CD4-positive, alpha-beta T cell treated with Interferon gamma for 1 hour (primary cell): ENCODE measurements at places on chromosomes 11 and 22.

DNA sequence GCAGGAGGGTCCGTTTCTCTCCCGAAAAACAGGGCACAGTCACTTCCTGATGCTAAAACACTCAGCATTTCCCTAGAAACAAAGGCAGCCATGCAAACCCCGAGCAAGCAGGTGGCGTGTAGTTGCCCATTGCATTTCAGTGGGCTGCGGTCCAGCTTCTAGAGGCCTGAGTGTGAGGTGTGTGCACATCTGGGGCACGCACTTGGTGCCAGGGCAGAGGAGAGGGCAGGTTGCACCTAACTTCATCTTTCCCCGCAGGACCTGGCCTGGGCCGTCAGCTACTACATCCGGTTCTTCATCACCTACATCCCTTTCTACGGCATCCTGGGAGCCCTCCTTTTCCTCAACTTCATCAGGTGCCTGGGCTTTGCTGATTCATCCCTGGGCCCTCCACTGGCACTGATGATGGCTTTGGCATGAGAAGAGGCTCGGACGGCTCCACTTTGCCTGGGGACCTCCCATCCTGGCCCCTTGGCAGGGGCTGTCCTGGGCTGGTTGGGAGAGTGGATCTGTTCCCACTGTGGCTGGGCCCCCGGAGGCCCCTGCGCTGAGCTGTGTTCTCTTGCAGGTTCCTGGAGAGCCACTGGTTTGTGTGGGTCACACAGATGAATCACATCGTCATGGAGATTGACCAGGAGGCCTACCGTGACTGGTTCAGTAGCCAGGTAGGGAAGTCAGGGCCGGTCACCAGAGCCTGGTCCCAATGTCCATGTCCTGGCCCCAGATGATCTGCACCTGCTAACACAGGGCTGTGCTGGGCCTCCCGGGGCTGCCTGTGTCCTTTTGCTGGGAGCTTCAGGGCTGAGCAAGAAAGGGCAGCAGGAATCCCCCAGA lies 28.4 kb downstream of the FADS3 start:
- DNase-seq, result no peak

- no peak for DNase-seq
Measured at GRCh38 chr11:41403458-41403857, 56.0 kb downstream of the LRRC4C start.

DNA sequence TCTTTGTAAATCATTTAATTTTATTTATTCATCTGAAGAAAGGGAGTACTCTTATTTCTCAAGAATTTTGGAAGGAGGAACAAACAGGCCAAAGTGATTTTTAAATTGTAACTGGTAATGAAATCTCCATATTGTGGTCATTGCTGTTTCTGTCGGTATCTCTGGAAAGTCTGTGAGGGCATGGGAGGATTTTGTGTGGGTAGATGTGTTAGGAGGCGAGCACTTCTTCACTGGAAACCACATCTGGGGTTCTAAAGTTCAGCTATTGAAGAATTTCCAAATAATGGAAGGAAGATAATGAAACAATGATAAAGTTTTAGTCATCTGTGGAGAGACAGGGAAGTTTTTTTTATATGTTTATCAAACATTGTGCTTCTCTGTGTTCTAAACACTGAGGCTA lies 6.6 kb downstream of the TRIM34 start:
- DNase-seq, result no peak

DNA sequence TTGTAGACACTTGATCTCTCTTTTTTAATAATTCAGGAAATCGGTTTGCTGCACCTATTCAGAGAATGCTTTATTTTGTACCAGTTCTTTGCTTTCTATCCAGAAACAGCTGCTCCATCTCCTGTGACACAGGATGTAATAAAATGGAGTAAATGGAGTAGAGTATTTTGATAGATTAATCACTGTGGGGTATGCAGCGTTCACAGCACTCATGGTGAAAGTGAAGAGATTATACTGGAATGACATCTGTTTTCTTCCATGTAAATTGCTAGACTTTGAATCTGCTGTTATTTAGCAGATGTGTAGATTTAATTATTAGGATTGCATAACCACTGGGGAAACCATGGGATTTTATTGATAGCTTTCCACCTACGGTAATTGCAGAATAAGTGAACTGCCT lies 227.3 kb upstream of the ARHGAP42 start:
- no peak for DNase-seq

- DNase-seq, result no peak
Measured at GRCh38 chr11:79156031-79156430, 284.8 kb downstream of the TENM4 start.

GRCh38 chr11:65292890-65293289 lies 21.8 kb upstream of the CDC42EP2 start:
- no peak for DNase-seq

- no peak for DNase-seq
Measured at GRCh38 chr11:111391328-111392124, 12.5 kb upstream of the POU2AF1 start.

DNA sequence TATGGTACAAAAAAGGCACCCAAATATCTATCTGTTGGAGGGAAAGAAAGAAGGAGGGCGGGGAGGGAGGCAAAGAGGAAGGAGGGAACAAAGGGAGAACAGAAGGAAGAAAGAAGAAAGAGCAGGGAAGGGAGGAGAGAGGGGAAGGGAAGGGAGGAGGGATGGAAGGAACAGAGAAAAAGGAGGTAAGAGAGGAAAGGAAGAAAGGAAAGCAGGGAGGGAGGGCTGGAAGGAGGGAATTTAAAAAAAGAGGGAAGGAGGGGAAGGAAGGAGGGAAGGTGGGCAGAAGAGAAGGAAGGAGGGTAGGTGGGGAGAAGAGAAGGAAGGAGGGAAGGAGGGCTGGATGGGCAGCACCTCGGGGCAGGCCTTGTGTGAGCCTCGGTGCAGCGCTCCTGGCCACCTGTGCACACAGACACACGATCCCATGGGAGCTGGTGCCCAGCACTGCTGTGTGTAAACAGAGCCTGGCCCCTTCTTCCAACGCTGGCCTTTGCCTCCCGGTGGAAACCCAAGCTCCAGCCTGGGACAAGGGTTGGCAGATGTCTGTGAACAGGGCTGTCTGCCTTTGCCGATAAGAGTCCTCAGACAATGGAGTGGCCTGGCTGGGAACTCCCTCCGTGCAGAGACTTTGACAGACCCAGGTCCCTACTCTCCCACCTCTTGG lies 23.2 kb downstream of the SMIM38 start:
- DNase-seq, result no peak

DNA sequence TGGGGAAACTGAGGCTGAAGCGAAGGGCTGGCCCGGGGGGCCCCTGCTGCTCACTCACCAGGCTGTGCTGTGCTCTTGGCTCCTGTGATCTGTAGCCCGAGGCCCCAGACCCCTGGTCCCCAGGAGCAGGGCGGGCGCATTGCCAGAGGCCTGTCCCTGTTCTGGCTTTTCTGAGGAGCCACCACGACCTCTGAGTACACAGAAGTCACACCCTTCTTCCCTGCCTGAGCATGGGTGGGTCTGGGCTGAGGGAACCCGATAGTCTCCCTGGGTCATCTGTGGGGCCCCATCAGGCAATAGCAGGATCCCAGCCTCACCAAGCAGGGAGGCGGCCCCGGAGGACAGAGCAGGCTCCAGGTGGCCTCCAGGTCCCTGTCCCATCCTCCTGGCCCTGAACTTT lies 5.1 kb downstream of the CASTOR1 start:
- no peak for DNase-seq

- DNase-seq, result no peak
Measured at GRCh38 chr11:4375431-4376140, 7.4 kb upstream of the OR52B4 start.

- DNase-seq, result peak; percentile 23
Measured at GRCh38 chr22:46432164-46433068, 96.9 kb downstream of the TRMU start.

- no peak for DNase-seq
Measured at GRCh38 chr11:73866586-73866996, 10.1 kb downstream of the COA4 start.

GRCh38 chr11:75135651-75136050 lies 15.3 kb upstream of the SLCO2B1 start:
- DNase-seq, result no peak

DNA sequence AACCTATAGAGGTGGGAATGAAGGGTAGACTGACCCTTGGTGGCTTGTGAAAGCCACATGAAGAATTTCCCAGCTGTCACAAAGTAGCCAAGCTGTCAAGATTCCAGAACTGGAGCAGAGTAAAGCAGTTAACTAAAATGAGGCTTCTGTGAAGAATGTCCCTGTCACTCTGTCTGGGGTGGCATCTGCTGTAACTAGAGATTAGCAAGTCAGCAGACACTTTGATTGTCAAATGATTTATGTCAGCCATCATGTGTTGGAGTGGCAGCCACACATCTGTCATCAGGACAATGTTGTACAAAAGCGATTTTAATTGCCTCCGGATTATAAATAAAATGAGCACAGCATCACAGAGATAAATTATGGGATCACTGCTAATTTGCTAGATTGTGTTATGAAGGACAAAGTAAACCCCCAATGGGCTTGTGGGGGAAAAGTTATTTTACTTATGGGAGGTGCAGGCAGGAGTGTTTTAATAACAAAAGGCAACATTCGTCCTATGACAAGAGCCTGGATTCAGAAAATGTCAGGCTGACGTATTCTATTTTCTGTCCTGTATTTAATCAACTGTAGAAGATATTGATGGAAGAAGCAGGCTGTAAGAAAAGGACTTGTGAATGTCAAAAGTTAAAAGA lies 270.9 kb downstream of the FAM181B start:
- no peak for DNase-seq

- DNase-seq, result no peak
Measured at GRCh38 chr22:23478175-23478574, 101.9 kb downstream of the IGLL1 start.

GRCh38 chr11:70751142-70751734 lies 352.9 kb downstream of the CTTN start:
- no peak for DNase-seq

GRCh38 chr22:17095538-17095937 lies 10.7 kb downstream of the IL17RA start:
- no peak for DNase-seq

- peak; percentile 46 for DNase-seq
Measured at GRCh38 chr11:67118181-67118766, 789 bp upstream of the KDM2A start.

GRCh38 chr22:29408940-29409339 lies 20.6 kb upstream of the AP1B1 start:
- no peak for DNase-seq

DNA sequence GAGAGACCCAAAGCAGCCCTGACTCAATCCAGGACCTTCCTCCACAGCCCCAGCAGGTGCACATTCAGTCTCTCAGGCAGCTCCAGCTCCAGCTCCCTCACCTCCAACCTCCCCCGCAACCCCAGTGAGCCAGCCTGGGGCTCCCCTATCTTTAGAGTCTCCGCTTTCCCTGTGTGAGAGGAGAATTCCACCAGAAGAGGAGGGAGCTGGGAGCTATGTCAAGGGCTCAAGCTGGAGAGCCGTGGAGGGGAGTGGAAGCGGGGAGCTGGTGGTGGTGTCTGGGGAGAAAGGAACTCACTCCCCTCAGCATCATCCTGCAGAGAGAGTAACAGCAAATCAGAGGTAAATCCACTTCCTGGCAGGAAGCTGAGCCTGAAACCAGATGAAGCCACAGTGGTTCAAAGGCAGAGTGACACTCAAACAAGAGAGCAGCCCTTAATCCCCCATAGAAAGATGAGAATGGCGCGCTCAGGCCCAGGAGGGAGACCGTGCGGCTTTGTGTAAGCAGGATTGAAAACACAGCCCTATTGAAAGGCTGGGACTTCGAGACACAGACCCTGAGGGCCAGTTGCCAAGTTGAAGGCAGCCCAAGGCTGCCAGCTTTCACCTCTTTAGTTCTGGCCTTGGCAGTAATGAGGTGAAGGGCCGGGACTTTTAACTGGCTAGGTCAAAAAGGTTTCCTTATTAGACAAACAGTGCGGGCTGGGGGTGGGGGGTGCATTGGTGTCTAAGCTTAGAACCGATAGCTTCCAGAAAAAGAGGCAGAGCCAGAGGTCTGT lies 21.4 kb upstream of the CDON start:
- DNase-seq, result no peak

DNA sequence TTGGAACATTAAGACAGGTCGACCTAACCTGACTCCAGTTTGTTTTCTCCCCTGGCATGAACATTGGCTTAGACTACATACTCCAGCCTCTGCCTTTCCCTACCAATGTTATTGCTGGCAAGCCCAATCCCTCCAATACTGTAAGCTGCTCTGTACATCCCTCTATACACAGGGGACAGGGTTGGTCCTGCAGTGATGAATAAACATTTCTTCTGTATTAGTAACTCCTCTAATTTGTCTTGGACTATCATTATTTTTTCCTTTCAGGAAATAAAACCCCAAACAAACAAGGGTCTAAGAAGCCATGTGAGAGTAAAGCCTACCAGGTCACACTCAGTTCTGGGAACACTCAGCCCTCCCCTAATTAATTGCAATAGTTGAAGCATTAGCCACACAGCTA lies 35.1 kb upstream of the FJX1 start:
- no peak for DNase-seq

DNA sequence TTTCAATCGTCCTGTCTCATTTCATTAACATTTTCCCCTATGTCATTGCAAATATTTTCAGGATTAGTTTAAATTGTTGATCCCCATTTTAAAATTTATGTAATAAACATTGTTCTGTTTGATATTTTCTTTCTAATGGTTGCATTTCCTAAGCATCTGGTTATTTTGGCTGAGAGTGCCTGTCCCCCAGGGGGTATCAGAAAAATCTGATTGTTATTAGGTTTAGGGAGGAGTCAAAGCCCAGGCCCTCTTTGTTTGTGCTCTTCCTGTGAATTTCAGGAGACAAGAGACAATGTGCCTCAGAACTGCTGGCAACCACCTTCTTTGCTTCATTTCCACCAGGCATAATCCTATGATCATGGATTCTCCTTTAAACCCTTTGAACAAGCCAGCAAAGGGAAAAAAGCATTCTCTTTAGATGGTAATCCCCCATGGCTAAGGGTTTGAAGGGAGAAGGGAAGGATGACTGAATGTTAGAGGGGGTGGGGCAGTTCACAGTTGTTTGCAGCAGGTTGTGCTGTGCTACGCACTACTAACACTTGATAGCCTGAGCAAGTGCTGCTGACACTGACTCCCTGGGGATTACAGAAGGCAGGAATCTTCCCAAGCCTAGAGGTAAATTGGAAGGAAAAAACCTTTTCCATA lies 462.4 kb upstream of the LRRC4C start:
- no peak for DNase-seq

DNA sequence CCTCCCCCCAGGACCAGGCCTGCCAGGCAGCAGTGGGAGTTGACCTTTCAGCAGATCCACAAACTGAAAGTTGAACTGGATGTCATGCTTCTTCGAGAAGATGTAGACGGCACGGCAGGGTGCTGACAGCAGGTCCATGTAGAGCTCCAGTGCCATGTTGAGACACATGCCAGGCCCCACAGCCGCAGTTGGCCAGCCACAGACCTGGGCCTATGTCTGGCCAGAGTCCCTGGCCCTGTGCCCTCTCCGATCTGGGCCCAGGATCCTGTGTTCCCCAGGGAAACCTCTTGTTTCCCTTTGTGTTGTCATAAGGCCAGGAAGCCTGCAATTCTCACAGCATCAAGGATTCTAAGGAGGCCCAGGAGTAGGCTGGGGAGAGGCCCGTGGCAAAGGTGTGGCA lies at the start of gene GSTT4:
TSS of gene GSTT4 (minus strand) at position 253 of the 400 bp plus-strand sequence. CDS start at position 156, 97 bp downstream.
- DNase-seq, result no peak

DNA sequence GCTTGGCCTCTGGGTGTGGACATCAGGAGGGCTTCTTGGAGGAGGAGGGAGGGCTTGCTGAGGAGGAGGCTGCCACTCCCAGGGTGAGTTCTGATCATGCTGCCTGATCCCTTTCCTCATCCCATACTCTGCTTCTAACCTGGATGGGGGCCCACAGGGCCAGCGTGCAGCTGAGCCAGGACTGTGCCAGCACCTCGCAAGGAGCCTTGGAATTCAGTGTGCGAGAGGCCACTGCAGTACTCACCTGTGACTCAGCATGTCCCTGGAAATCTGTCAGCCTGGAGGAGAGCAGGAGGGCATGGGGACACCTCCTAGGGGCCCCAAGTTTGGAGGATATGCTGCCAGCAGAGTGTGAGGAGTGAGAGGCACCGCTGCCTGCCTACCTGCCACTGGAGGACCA lies 4.2 kb upstream of the GAB4 start:
- no peak for DNase-seq
